ENCODE measurements at places on chromosomes 2 and 18.

GRCh38 chr2:21424375-21424774, 300.6 kb downstream of the TDRD15 start:
- DNase-seq, result no peak

DNA sequence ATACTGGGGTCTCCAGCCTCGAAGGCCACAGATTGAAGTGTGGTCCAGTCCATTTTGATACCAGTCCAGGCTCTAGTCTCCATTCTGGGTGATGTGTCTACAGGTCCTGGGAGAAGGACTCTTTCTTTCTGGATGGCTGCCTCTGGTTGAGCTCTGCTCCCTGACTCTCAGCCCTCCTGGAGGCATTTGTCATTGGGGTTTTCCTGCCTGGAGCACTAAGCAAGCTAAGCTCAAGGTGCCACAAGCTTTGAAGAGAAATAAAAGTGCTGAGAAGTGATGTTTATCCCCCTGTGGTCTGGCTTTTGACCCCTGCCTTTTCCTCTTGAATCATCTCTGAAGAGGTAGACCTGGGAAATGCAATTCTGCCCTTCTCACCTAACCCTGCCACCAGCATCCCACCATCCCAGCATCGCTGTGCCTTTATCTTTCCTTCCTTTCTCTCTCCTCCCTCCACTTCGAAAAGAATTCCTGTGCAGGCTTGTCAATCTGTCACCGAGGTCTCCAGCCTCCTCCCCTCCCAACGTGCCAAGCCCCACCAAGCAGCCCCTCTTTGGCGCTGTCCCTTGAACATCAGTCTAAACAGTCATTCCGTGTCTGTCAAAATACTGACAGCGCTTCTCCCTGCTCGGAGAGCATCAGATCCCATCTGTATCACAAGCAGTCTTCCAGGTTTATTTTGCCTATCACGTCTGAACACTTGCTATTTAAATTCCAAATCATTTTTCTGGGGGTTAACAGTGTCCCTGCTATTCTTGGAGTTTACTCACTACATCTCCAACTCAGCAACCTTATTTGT, 334.6 kb upstream of the SLC14A2 start:
- no peak for DNase-seq

GRCh38 chr2:182228073-182228473, 198.8 kb downstream of the PDE1A start:
- DNase-seq, result no peak

DNA sequence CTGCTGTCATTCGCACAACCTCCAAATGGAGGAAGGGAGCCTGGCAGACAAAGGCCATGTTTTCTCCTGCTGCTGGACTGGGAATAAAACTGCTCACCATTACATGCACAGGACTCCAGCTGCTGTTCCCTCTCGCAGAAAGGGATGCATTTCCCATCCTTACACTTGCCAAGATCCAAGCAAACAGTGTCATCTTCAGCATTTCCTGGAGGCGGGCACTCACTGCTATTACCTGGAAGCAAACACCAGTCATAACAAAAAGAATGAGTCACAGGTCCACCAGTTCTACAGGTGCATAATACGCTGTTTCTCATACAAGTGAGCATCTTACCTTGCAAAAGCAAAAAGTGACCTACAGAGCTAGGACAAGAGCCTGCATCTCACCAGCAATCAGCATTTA, 22.7 kb downstream of the IAH1 start:
- DNase-seq, result no peak

GRCh38 chr2:231037202-231037730, at the start of gene C2orf72:
C2orf72 (plus strand) TSS chr2:231037523; CDS start chr2:231037566, 43 bp downstream.
- DNase-seq, result no peak

DNA sequence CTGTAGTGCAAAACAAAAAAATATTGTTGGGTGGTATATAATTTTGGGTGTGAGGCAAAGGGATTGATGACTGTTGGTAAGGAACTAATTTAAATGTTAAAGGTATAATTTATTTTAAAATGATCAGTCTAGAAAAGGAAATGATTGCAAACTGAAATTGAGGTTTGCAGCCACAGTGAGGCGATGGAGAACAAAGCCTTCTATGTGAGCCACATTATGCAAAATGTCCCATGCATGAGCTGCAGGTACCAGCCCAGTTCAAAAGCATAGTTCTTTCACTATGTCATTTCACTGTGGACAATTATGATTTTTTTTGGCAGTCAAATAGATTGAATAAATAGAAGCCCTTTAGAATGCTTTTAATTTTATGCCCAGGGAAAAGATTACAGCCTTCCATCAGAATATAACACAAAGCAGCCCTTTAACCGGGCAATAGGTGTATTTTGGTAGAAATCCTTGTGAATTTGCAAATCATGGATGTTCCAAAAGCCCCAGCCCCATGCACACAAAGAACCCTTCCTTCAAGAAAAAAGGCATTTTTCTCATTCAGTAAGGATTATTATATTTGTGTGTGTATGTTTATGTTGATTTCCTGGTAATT, 1.7 kb downstream of the MAP2 start:
- no peak for DNase-seq

GRCh38 chr2:202530038-202530437, 104.7 kb upstream of the FAM117B start:
- no peak for DNase-seq

Data from keratinocyte (primary cell).